MCF 10A (cell line): ENCODE measurements at places on chromosomes 13 and 19.
A peak's percentile ranks its signal among the peaks of the same experiment; 100 is the strongest.

DNA sequence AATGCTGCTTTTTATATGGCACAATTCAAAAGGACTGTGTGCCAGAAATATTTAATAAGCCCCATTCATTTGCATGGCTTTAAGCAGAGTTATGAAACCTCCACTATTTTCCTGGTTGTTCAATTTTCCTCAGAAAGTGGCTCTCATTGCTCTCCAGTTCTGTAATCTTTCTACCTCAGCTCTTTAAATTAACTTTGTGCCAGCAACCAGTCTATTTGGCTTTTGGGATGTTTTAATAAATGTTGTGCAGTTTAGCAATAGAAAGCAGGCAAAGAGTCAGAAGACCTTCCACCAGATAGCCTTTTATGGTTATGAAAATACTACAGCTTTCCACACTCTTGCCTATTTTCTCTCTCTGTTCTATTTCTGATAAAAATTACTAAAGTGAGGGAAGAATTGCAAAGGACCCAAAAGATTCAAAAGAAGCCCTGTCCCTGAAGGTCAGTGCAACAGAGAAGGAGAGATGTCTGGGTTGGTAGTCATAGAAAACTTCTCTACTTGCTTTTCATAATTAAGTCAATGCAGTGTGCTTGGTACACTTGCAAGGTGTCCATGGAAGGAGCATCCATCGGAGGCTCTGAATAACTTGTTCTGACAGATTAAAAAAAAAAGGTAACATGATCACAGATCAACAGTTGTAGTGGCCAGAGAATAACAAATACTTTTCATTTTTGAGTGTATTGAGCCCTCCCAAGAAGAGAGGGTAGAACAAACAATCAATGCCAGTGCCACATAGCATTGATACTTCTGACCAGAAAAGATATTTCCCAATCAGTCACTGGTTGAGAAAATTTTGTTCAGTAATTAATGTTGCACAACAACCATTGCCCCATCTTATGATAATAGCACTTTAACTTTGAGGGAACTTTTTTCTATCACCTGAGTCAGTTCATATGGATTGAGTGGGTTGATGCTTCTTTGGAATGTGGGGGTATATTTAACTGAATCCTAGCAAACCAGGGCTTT is 48.4 kb upstream of the SPRY2 start:
- DNase-seq = no peak

GRCh38 chr19:12821761-12822160 is 12.6 kb downstream of the RTBDN start:
- DNase-seq = no peak

DNA sequence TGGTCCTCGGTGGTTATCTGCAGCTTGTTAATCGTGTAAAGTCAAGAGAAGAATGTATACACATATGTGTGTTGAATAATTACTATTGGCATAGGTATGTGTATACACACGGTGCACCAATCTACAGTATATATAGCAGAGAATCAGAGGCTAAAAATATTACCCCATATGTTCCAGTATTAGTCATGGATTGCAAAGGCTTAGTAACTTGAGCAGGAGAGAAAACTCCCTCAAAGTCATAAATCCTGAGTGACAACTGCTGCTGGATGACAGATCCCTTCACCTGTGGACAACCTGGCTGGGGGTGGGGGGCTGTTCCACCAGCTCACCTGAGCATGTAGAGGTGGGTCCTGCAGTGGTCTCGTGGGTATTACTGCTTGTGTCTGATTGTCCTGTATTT is 185.0 kb downstream of the ZNF536 start:
- no peak for DNase-seq

DNA sequence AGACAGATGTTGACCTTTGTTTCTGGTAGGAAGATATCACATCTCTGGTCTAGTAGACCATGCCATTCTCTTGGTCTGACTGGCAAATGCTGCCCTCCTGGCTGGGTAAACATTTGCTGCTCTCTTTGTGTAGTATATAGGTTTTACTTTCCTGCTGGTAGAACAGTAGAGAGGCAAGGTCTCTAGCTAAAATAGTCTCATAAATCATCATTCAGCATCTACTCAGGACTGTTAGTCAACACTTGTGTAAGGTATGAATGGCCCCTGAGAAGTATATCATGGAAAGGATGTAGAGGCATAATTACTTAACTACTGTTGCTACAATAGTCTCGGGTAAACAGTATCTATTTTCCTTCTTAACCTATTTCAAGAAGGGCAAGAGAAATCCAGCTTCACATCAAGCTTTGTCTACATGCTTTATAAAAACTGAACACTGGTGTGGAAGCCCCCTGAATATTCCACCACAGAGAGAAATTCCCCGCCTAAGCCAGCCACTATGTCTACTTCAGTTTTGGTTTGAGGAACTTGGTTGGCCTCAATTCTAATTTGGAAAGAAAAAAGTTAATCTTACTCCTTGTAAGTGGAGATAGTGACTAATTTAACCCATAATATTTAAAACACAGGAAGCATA is 18.4 kb upstream of the MYCBP2 start:
- no peak for DNase-seq

DNA sequence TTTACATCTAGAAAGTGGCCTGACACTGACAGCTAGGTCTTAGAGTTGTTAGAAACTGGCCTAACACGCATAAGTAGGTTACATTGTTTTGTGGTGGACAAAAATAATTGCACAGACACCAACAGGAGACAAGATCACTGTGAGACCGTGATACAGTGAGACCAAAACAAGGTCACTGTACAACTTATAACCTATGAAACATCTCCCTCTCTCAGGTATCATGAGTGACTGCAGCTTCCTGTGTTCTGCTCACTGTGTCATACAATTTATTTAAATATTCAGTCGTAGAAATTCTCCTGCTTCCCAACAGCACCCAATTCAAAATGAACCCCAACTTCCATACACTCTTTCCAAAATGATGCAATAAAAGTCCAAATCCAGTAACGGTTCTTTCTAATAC is 2165.2 kb downstream of the PCDH9 start:
- no peak for DNase-seq

DNA sequence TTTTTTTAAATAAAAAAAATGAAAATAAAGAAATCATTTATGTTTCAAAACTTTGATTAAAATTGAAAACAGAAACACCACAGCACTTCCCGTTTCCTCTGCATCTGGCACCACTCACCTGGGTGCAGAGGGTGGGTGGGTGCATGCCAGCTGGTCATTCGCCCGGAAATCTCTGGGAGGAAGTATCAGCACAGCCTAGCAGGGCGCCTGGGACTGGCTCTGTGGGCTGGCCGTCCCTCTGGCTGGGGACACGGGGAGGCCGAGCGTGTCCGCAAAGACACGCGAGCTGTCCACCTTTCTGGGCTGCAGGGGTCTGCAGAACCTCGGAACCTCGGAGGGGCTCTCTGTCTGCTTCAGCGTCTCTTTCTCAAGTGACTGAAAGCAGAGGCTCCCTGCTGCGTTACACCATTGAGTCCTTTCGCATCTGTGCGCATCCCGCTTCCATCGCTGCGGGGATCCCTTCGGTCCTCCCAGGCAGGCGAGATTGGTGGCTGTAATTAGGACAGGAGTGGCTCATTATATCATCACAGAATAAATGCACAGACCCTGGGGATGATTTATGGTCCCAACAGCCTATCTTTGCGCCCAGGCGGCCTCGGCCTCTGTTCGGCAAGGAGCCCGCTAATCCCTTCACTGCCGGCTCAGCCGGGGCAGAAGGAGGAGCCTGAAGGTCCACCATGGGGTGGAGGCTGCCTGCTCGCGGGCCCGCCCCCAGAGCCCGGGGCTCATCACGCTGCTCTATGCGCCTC is 17.2 kb downstream of the CRTC1 start:
- DNase-seq = peak; percentile 48

DNA sequence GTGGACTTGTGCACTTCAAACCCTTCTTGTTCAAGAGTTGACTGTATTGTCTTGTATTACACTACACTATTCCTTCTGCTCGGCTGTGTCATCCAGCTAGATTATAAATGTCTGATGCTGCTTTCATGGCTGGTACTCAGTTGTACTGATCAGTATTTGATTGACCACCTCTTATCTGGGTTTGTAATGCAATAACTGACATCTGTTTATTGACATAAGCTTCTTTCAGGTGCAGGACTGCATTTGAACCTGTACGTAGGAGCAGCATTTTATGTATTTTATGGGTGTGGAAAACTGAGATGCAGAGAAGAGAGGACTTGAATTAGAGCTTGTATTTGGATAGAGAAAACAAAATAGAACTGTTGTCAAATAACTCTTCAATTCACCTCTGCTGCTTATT is 309.2 kb downstream of the FGF9 start:
- no peak for DNase-seq

DNA sequence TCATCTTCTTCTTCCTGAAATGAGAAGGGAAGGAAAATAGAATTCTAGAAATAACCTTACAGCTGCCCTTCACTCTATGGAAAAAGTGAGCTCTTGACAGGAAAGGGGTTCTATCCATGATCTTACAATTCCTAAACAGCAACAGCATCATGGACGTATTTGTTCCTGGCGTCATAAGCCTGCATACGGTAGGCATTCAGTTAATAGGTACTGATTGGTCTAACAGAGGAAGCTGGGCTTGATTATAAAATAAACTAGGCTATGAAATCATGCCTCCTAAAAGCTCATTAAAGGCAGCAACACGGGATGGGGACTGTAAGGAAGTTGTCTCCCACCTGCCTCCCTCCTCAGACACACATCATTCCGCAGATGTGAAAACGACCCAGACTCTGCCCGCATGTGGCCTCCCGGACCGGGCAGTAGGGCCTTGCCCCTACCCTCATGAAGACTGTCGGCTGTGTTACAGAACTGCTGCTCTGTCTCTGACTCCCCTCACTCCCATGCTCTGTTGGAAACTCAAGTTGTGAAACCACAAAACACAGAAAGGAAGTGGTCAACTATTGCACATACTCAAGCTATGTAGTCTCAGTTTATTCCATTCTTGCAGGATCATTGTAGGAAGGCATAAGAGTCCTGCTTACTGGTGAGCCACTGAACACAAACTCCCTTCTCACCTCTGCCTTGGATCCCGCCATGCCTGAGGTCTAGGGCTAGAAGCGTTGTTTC is 129.8 kb downstream of the DLEU7 start:
- peak; percentile 45 for DNase-seq

- no peak for DNase-seq
These were observed 546.7 kb downstream of the RFC3 start for GRCh38 chr13:34364633-34365032.

DNA sequence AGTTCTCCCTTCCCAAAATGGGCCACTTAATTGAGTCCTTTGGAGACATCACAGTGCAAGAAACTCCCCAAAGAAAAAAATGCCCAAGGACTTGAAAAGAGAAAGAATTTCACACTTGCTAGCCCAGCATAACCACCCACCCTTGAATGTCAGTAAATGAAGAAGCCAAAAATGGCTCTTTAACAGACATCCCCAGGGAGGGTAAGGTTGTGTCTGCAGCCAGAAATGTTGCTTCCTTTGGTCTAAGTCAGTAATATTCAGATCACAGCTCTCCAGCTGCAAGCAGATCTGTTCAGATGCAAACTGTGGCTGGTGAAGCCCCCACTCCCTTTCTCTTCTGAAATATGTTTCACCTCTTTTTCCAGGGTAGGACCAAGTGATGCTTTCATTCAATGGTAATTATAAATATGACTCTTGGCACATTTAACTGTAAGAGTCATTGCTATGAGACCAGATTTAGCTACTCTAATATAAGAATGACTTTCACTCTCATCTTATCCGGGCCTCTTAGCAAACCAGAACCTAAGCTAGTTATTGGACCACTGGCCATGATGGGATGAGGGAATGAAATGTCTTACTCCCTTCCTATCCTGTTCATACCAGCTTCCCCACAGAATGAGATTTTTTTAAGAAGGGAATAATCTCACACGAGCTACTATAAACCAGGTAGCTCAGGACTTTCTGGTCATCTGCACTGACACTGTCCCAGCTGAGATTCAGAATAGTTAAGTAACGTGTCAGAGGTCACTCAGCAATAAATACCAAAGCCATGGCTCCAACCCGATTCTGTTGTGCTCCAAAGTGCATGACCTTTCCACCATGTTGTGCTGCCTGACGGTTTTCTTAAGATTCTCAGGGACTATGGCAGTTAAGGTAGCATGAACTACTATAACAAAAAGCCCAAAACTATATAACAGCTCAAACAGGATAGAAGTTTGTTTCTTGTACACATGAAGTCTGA is 234.1 kb downstream of the FOXO1 start:
- no peak for DNase-seq

GRCh38 chr19:4328243-4328990 is 10.2 kb downstream of the STAP2 start:
- DNase-seq = no peak

- peak; percentile 54 for DNase-seq
These were observed 28.4 kb upstream of the ZNF681 start for GRCh38 chr19:23787106-23787505.

- DNase-seq = no peak
These were observed 281.1 kb downstream of the SPRY2 start for GRCh38 chr13:80059789-80060188.

DNA sequence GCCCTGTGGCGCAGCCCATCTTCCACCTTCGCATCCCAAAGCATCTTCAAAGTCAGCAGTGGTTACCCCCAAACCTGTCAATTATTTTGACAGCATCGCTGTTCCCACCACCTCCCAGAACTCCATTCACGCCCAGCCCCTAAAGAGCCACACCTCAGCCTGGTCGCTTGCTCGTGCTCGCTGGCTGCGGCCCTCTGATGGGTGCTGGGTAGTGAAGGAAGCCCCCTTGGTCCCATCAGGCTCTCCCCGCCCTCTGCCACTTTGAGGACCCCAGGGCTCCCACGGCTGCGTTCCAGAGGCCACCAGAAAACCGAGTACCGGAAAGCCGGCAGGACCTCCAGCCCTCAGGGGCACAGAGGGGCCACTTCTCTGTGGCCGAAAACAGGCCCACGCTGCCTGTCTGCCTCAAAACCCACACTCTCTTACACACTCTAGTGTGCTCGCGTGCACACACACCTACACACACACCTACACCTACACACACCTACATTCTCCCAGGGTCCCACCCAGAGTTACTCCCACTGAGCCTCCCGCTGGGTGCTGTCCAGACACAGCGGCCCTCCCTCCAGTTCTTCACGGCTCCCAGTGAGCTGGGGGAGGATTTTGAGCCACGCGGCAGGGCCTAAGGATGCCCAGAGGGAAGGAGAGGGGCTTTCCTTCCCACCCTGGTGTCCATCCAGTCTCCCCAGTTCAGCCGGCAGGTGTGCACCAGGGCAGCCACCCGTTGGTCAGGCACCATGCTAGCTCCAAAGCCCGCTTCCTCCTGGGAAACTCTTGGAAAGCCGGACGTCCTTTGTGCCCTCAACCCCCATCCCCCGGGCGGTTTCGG is 1.9 kb downstream of the VSTM2B start:
- no peak for DNase-seq

DNA sequence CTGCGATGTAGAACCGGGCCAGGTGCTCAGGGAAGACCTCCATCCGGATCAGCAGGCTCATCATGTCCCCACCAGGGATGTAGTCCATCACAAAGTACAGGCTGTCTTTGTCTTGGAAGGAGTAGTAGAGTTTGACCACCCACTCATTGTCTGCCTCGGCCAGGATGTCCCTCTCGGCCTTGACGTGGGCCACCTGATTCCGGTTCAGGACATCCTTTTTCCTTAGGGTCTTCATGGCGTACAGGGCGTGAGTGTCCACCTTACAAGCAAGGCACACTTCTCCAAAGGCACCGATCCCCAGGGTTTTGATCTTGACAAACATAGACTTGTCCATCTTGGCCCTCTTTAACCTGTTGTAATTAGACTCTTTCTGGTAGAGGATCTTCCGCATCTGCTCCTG is 78.0 kb downstream of the LATS2 start:
- DNase-seq = no peak

GRCh38 chr13:113726961-113727411 is 32.0 kb upstream of the TMEM255B start:
- DNase-seq = peak; percentile 85
